NCI-H1048 (cell line): ENCODE measurements at places on chromosomes 11 and 22.

DNA sequence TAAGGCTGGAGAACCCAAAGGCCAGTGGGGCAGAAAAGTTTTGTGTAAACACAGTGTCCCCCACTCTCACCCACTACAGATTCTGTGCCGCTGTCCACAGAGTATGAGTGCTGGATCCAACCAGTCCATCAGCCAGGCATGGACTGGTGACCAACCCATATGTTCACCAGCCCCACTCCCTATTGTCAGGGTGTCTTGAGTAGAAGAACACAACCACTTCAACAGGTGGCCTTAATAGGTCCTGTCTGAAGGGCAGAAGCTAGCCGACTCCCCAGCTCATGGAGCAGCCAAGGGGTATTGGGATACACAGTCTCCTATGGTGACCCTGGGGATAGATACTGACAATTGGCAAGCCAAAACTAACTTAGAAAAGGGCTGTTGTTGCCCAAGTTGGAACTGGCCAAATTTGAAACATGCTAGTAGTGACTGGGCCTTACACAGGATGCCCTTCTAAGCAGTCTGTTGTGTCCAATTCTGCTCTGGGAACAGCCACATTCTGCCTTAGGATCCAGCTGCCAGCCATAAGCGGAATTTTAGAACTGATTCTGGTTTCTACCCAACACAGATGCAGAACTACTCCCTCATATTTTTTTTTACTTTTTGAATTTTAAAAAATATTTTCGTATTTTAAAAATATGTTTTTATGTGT, 19.8 kb upstream of the PGM2L1 start:
- DNase-seq = no peak

GRCh38 chr11:126511475-126512115, 156.1 kb downstream of the ST3GAL4 start:
- no peak for DNase-seq

- DNase-seq = no peak
Observed at GRCh38 chr11:57644748-57645688, 4.7 kb downstream of the YPEL4 start.

DNA sequence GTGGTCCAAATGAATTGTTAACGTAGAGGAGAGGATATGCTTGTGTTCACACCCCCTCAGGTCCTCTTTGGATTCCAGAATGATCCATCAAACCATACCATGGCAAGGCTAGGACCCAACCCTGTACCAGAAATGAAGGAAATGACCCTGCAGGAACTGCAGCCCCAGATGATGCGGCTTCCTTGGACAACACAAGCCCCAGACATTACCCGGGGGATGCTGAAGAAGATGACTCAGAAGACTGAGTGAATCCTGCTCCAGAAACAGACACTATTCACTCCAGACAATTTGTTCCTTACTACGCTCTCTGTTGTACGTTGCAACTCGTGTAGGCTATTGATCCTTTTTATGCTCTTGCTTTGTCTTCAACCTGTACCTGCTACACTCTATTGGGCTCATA, 15.2 kb upstream of the MTMR2 start:
- no peak for DNase-seq

- DNase-seq = no peak
Observed at GRCh38 chr11:120441592-120441991, 70.0 kb upstream of the GRIK4 start.

GRCh38 chr11:44179173-44179572, 83.7 kb downstream of the EXT2 start:
- no peak for DNase-seq
